Thymus (tissue), 14 donors: ENCODE measurements at places on chromosomes 12 and 14. TPM values are rescaled to one million over a fixed set of nuclear protein-coding genes. Genes with fewer than 3 reads are reported as not detected.

DNA sequence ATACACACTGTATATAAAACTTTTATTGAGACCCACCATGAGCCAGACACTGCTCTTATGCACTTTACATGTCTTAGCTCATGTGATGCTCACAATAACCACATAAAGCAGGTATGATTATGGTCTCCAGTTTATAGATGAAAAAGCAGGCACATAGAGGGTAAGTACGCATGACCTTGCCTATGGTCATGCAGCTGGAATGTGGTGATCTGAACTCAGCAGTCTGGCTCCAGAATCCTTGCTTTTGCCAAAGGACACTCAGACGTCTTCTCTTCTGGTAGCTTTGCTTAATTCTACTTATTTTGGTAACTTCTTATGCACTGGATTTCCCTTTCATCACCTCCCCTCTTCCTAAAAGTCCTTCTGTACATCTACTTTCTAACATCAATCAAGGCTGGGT lies 103.3 kb upstream of the CRY1 start:
- DNase-seq = no peak

DNA sequence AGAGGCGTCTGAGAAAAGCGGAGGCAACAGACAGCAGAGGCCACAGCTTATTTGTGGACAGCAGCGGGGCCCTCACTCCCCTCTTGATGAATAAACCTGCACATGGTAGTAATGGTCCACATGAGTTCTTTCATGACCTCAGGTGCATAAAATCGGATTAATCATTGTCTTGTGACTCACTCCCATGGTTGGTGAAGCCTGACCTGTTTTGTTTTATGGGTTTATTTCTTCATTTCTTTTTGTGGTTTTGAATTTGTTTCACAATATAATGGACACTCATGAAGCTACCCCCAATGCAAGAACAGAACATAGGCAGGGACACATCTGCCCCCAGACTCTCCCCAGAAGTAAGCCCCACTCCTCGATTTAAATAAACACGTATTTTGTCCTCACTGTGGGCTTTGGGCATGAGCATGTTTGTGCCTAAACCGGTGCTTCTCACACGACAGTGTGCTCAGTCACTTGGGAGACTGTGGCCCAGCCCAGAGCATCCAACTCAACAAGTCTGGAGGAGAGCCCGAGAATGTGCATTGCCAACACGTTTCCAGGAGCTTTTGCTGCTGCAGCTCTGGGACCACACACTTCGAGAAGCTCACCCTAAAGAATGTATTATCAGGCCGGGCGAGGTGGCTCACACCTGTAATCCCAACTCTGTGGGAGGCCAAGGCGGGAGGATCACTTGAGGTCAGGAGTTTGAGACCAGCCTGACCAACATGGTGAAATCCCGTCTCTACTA lies 116.1 kb downstream of the SCARB1 start:
- DNase-seq = no peak

DNA sequence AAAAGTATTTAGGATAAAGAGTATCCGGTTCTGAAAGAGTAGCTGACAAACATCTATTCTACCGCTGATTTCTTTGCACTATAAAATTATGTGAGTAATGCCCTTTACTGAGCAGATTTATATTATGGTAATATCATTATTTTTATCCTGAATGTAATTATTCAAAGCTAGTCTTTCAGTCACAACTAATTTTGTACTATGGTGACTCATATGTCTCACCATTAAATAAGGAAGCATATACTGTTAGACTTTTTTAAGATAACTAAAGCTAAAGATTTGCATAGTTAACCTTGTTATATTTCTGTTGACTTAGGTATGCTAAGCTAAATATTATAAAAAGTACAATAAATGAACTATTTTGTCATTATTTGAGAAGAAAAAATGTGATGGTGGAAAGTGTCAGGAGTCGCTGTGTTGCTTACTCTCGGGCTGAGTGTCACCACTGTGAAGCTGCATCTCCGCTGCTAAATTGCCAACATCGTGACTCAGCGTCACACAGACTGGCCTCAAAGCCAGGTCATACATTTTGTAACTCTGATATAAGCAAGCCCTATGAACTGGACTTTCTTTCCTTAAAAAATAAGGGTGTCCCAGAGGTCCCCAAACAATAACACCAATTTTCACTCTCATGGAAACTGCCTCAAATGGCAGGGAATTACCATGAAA lies 69.1 kb upstream of the SSTR1 start:
- no peak for DNase-seq

Gene GPR84
- 0.62 TPM for polyA plus RNA-seq
